ENCODE measurements at places on chromosomes 16 and 17. TPM values are rescaled to one million over a fixed set of nuclear protein-coding genes. Genes with fewer than 3 reads are reported as not detected.

DNA sequence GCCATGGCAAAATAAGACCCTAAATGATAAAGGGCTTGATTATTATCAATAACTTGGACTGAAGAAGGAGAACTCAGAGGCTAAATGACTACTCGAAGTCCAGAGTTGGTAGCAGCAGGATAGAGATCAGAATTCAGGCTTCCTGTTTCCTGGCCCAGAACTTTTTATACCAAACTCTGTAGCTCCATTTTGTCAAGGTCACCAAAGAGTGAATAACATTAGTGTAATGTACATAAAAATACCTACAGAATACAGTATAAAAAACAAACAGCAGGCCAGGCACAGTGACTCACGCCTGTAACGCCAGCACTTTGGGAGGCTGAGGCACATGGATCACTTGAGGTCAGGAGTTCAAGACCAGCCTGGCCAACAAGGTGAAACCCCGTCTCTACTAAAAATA, 79.0 kb downstream of the ARHGAP17 start:
- no peaks in the 10 kb centered on the region for H3K27me3 ChIP-seq
- H3K4me1 ChIP-seq = peaks cover 8% of the 10 kb centered on the region
- DNase-seq = no peak
- no peak overlapping the region for H3K27ac ChIP-seq

GRCh38 chr17:34485999-34486398, 93.4 kb upstream of the TMEM132E start:
- H3K36me3 ChIP-seq = no peaks in the 10 kb centered on the region
- peaks cover 31% of the 10 kb centered on the region for H3K27me3 ChIP-seq
- no peak overlapping the region for H3K27ac ChIP-seq
- no peak for DNase-seq

Gene KRTAP4-3
- total RNA-seq = not detected

Gene LRRC37A
- 4.1 TPM for total RNA-seq

GRCh38 chr17:45877467-45877866, 16.9 kb upstream of the MAPT start:
- H3K27ac ChIP-seq = no peak overlapping the region
- H3K4me1 ChIP-seq = peaks cover 12% of the 10 kb centered on the region
- no peak for DNase-seq
- H3K36me3 ChIP-seq = no peaks in the 10 kb centered on the region
- no peak overlapping the region for H3K4me3 ChIP-seq
- H3K27me3 ChIP-seq = peaks cover 3% of the 10 kb centered on the region

GRCh38 chr17:41868568-41868967, 3.3 kb upstream of the KLHL11 start:
- H3K4me3 ChIP-seq = peak overlapping the region; percentile 42
- peak; percentile 12 for DNase-seq
- H3K36me3 ChIP-seq = peaks cover 44% of the 10 kb centered on the region
- peaks cover 34% of the 10 kb centered on the region for H3K4me1 ChIP-seq
- peak overlapping the region; percentile 93 for H3K27ac ChIP-seq

GRCh38 chr16:22291860-22292318, 5.3 kb upstream of the POLR3E start:
- no peak overlapping the region for H3K27ac ChIP-seq
- no peak for DNase-seq
- H3K36me3 ChIP-seq = peaks cover 1% of the 10 kb centered on the region
- H3K4me3 ChIP-seq = no peak overlapping the region
- H3K27me3 ChIP-seq = no peaks in the 10 kb centered on the region
- H3K4me1 ChIP-seq = peaks cover 5% of the 10 kb centered on the region

DNA sequence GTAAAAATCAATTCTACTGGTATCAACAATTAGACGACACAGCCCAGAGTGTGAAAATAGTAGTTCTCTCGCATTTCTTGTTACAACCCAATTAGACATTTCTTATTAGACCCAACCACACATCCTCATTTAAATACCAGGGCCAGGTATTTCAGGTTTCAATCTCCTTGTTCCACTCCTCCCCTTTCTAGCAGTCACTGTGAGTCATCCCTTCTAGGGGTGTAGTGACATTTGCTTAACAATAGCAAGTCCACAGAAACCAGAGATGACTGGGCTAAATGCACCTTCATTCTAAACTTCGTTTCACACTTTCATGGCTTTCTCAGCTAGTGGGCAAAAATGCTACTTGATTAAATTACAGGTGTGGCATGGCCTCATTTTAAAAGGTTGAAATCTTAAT, 116.9 kb upstream of the CACNG3 start:
- no peak overlapping the region for H3K4me3 ChIP-seq
- peaks cover 16% of the 10 kb centered on the region for H3K36me3 ChIP-seq
- peak; percentile 26 for DNase-seq
- H3K4me1 ChIP-seq = peaks cover 22% of the 10 kb centered on the region
- peak overlapping the region; percentile 3 for H3K27ac ChIP-seq
- no peaks in the 10 kb centered on the region for H3K27me3 ChIP-seq

DNA sequence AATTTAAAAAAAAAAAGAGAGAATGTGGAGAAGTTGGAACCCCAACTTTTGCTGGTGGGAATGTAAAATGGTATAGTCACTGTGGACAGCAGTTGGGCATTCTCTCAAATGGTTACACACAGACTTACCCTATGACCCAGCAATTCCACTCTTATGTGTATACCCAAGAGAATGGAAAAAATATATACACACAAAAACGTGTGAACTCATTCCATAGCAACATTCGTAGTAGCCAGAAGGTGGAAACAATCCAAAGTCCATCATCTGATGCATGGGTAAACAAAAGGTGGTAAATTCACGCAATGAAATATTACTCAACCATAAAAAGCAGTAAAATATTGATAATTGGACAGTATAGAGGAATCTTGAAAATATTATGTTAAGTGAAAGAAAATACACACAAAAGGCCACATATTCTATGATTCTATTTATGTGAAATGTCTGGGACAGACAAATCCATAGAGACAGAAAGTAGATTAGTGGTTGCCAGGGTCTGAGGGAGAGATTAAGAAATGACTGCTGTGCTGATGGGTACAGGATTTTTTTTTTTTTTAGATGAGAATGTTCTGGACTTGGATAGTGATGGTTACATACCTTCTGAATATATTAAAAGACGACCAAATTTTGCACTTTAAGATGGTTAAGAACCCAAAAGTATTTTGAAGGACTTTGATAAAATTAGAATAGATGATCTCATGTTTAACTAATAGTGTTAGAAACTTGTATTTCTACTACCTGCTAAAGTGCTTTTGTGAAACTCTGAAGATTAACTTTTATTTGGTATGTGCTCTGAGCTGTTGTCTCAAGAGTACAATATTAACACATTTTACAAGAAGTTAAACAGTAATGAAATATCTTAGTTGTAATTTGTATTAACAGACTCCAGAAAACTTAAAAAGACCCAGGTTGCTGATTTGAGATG, 60.9 kb downstream of the MRTFB start:
- no peaks in the 10 kb centered on the region for H3K4me1 ChIP-seq
- no peaks in the 10 kb centered on the region for H3K27me3 ChIP-seq
- DNase-seq = no peak
- H3K4me3 ChIP-seq = no peak overlapping the region
- peaks cover 9% of the 10 kb centered on the region for H3K36me3 ChIP-seq

Gene ACSM3
- 13.8 TPM for total RNA-seq

DNA sequence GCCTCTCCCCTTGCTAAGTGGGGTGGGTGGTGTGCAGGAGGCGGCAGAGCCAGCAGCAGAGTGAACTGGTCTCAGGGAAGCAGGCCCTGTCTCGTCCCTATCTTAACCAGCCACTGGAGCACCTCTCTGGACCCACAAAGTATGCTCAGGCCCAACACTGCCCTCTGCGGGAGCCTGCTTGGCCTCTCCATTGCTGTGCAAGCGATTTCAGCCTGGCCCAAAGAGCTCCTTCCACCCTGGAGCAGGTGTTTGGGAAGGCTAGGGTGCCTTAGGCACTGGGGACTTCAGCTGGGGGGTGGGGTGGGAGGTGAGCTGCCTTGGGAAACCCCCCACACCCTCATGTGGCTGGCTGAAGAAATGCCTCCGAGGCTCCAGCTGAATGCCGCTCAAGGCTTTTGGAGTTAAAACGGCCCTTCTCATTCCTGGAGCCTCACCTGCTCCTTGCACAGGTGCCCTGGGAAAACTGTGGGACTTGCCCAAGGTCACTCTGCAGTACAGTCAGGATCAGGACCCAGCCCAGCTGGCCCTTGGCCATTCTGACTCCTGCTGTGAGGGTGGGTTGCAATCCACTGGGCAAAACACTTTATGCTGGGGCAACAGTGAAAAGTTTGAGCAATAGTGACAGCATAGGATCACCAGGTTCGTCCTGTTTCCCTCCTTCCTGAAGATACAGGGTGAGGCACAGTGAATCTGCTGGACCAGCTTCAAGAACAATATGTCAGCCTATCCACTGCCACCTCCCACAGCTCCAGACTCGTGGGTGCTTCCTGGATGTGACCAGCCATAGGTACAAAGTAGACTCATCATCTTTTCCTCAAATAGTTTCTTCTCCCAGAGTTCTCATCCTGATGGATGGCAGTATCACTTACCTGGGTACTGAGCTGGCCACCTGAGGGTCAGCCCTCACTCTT, 5.9 kb upstream of the UBE2O start:
- H3K27ac ChIP-seq = no peak overlapping the region
- no peaks in the 10 kb centered on the region for H3K36me3 ChIP-seq
- DNase-seq = peak; percentile 40
- no peaks in the 10 kb centered on the region for H3K4me1 ChIP-seq

DNA sequence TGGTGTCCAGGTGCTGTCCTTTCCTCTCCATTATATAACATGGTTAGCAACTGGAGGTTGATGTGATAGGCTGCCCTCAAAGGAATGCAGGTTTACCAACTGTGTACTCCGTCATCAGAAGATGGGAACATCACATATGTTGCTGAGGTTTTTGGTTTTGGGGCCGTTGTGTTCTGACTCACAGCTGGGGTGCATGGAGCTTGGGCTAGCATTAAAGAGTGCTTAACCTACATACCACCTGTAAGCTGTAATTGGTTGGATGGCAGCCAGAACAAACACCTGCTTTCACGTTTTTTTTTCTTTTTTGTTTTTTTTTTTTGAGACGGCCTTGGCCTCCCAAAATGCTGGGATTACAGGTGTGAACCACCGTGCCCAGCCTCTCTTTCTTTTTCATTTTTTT, 20.9 kb downstream of the TMEM11 start:
- no peak for DNase-seq
- H3K27me3 ChIP-seq = no peaks in the 10 kb centered on the region

DNA sequence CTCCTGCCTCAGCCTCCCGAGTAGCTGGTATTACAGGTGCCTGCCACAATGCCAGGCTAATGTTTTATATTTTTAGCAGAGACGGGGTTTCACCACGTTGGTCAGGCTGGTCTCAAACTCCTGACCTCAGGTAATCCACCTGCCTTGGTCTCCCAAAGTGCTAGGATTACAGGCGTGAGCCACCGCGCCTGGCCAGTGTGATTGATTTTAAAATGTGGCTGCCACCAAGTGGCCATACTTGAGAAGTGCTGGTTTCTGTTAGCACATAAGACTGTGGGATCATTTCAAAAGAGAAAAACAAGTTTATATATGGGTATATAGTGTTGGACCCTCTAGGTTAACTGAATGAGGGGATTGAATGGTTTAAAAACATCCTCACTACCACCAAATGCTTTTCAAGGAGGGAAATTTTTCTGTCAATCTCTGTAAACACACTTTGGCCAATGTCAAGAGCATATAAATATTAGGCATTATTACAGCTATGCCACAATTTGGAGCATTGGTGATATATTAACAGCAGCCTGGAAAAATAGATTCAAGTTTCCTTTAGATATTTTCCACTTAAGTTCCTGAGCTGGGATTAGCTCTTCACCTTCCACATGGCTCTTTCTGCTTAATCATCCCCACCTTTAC, 13.5 kb upstream of the DHRS13 start:
- H3K36me3 ChIP-seq = peaks cover 77% of the 10 kb centered on the region
- H3K4me1 ChIP-seq = peaks cover 14% of the 10 kb centered on the region
- H3K27me3 ChIP-seq = no peaks in the 10 kb centered on the region
- DNase-seq = peak; percentile 56

- H3K4me3 ChIP-seq = peak overlapping the region; percentile 83
- H3K27ac ChIP-seq = peak overlapping the region; percentile 77
- peaks cover 15% of the 10 kb centered on the region for H3K36me3 ChIP-seq
- no peak for DNase-seq
Measured at GRCh38 chr16:2009164-2009711, 383 bp downstream of the ZNF598 start.

GRCh38 chr16:454397-454940, 29.0 kb downstream of the RAB11FIP3 start:
- no peaks in the 10 kb centered on the region for H3K27me3 ChIP-seq
- H3K4me3 ChIP-seq = no peak overlapping the region
- H3K4me1 ChIP-seq = peaks cover 3% of the 10 kb centered on the region
- DNase-seq = no peak

DNA sequence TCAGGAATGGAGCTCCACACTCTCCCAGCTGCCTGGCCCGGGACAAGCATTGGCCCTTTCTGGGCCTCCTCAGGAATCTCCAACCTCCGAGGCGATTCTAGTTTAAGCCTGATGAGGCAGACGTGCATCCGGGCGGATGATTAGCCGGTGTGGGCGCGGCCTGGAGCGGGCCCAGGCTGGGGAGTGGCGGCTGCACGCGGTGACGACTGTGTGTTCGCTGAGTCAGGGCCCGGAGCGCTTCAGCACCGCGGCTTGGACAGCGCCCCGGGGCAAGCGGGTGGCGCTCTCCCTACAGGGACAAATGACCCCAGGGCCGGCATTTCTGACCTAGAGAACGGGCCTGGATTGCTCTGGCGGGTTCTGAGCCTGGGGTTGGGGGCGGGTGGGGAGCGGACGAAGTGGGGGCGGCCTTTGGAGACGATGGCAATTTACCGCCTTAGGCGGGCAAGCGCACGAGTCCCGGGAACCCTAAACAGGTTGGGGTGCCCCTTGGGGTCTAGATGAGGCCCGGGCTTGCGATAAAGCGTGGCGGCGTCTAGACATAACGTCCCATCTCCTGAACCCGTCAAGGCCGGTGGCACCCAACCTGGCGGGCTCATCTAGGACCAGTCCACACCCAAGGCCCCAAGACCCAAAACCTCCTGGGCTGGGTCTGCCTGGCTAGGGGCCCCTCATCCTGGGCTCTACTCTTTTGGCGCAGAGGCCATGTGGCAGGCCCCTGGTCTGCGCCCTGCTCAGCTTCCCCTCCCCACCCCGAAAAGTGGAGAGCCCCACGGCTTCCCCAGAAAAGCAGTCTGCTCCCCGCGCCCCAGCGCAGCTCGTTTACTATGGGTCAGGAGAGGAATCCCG, 22.3 kb upstream of the ZNHIT3 start:
- no peaks in the 10 kb centered on the region for H3K36me3 ChIP-seq
- no peaks in the 10 kb centered on the region for H3K4me1 ChIP-seq
- DNase-seq = peak; percentile 79
- no peak overlapping the region for H3K4me3 ChIP-seq

DNA sequence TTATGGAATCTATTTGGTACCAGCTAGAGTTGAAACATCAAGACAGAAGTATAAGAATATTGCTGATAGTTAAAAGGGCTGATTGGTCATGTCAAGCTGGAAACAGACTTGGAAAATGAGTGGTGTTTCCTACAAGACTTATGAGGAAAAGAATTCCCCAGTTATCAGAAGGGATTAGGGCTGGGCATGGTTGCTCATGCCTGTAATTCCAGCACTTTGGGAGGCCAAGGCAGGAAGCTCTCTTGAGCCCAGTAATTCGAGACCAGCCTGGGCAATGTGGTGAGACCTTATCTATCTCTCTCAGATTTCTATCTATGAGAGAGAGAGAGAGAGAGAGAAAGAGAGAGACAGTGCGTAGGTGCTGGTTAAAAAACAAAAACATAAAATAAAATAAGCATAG, 139.5 kb upstream of the PMFBP1 start:
- no peaks in the 10 kb centered on the region for H3K36me3 ChIP-seq
- no peak for DNase-seq
- H3K4me1 ChIP-seq = no peaks in the 10 kb centered on the region
- peaks cover 2% of the 10 kb centered on the region for H3K27me3 ChIP-seq
- H3K4me3 ChIP-seq = no peak overlapping the region
